ENCODE measurements at places on chromosomes 1 and 21.

GRCh38 chr1:3940754-3941345 lies 40.8 kb upstream of the C1orf174 start:
- no peak for DNase-seq

DNA sequence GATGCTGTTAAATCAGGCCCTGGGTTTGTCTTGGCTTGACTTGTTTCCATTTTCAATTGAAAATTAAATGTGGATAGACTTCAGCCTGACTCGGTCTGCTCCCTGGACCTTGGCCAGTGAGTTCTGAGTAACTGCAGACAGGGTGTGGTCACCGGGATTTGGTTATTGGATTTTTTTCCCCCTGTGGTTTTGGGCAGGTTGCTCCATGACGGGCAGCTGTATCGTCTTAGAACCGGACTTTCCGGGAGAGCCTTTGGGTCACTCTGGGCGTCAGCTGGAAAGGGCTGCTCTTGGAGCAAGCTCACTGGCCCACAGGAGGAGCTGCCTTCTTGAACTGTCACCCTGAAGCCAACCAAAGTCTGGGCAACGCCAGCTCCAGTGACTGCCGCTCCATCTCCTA lies 75.0 kb downstream of the CLIC6 start:
- DNase-seq: no peak

GRCh38 chr1:17016317-17016661 lies 4.6 kb upstream of the ATP13A2 start:
- no peak for DNase-seq

DNA sequence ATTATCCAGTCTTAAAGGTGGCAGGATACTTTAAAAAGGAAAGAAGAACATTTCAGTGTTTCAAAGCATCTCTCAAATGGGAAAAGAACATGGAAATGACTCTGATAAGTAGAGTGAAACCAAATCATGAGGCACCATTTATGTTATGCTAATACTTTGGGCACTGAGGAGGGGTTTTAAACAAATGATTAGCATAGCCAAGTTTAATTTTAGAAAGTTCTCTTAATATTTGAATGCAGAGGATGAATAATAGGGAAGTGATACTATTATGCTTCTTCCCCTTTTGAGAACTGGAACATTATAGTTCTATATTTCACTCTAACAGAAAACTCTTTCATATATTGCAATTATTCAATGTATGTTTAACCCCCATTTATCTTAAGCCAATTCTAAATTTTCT lies 1181.9 kb upstream of the PRMT6 start:
- DNase-seq: no peak

GRCh38 chr1:182193908-182194550 lies 132.5 kb upstream of the ZNF648 start:
- DNase-seq: no peak

DNA sequence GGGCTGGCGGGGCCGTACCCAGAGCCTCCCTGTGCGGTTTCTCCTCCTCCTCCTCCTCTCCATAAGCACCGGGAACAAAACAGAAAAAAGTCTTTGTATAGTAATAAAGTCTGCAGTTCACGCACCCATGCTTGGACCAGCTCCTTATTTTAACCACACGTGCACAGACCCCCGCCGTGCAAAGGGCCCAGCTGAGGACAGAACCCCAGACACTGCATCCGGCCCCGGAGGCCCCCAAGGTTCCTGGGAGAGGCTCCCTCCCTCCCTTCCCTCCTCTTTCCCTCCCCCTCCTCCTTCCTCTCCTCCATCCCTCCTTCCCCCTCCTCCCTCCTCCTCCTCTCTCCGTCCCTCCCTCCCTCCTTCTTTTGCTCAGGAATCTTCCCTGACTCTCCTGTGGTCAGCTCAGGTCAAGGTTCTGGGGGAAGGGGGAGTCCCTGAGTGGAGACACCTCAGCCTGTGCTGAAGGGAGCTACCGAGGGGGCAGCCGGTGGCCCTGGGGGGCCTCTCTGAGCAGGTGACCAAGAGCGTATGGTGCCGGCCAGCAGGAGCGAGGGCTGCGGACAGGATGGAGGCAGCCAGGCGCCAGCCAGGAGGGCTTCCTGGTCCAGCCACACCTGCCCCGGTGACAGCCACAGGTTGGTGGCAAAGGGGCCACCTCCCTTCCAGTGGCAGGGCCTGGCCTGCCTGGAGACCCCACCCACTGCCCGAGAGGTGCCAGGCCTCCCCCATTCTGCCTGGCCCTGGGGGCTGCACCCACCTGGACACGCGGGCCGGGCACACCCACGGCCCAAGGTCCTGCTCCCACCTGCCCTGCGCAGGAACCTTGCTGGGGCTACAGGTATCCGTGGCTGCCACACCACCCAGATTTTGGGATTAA lies 3.2 kb upstream of the TTLL10 start:
- no peak for DNase-seq

DNA sequence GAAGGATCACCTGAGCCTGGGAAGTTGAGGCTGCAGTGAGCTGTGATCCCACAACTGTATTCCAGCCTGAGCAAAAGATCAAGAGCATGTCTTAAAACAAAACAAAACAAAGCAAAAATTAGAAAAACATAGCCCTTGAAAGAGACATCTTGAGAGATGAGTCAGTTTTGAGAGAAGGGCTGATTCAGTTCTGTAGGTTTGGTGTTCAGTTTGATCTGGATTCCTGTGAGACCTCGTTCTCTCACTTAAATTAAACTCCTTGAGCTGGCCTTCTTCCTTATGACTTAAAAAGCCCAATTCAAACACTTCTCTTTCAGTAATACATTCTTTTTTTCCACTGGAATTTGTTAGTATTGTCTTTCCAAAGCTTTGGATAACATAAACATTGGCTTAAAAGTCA lies 164.2 kb downstream of the NRIP1 start:
- no peak for DNase-seq

DNA sequence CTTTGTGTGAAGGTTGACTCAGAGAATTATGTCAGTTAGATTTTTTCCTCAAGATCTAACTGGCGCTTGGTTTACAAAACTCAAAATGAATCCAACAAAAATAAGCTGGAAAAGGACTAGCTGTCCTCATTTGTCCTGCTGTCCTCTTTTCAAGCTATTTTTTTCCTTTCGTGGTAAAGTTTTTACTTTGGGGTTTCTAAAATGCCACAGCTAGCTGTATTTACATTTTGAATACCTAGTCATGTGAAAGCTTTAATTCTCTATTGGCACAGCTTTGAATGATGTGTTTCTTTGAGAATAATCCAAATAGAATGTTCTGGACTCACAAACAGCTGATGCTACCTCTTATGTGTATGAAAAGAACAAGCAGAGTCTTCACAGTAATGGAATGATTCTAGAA lies 673.6 kb upstream of the NR5A2 start:
- DNase-seq: no peak

GRCh38 chr1:177119311-177119710 lies 45.2 kb downstream of the ASTN1 start:
- DNase-seq: no peak

DNA sequence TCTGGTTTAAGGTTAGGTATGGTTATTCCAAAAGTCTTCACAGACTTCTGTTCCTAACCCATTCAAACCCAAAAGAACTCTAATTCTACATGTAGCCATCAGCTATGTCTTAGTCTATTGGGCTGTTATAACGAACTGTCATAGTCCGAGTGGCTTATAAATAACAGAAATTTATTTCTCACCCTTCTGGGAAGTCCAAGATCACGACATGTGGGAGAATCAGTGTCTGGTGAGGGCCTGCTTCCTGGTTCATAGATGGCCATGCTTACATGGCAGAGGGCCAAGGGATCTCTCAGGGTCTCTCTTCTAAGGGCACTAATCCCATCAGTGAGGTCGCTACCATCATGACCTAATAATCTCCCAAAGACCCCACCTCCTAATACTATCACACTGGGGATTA lies 103.0 kb upstream of the PPP2R5A start:
- DNase-seq: no peak

DNA sequence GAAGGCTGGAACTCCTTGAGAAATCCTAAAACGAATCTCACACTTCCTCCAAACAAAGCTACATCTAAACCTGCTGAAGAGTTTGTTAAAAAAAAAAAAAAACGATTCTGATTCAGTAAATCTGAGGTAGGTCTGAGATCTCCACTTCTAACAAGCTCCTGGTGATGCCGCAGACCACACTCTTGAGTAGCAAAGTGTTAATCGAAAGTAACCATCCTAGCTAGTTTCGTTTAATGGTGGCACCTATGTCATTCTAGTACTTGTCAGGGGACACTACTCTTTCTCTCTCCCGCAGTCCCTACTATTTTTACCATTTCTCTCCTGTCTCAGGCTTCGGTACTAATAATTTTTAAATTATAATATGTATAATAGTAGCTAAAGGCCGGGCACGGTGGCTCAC lies 2.1 kb downstream of the CLCC1 start:
- DNase-seq: peak; percentile 17

- DNase-seq: no peak
These were observed 42.5 kb downstream of the IFI44 start for GRCh38 chr1:78691995-78692747.

- DNase-seq: peak; percentile 88
These were observed 44.5 kb upstream of the CRNN start for GRCh38 chr1:152458384-152459185.

GRCh38 chr1:206979379-206980043 lies 9.3 kb upstream of the FCAMR start:
- no peak for DNase-seq

GRCh38 chr1:44784094-44785028 lies 3.6 kb downstream of the BEST4 start:
- peak; percentile 50 for DNase-seq

DNA sequence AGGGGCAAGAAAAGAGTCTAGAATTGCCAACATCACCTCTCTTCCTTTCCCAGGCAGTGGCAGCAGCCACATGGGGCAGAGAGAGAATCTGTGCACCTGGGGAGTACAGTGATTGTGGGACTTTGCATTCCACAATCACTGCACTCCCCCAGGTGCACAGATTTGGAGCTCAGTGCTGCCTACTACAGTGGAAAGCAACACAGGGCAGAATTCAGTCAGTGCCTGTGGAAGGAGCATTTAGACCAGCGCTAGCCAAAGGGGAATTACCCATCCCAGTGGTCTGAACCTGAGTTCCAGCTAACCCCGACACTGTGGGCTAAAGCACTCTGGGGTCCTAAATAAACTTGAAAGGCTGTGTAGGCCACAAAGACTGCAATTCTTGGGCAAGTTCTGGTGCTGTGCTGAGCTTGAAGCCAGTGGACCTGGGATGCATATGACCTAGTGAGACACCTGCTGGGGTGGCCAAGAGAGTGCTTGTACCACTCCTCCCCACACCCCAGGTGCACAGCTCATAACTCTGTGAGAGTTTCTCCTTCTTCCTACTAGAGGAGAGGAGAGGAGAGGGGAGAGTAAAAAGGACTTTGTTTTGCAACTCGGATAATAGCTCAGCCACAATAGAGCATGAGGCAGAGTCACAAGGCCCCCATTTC lies 50.3 kb downstream of the NUP210L start:
- no peak for DNase-seq

DNA sequence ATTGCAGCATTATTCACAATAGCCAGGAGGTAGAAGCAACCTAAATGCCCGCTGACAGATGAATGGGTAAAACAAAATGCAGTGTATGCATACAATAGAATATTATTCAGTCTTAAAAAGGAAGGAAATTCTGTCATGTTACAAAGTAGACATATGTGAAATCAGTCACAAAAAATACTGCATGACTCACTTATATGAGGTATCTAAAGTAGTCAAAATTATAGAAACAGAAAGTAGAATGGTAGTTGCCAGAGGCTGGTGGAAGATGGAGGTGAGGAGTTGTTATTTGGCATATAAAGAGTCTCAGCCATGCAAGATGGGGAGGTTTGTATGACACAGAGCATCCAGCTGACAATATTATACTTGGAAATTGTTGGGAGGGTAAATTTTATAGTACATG lies 43.0 kb upstream of the EGLN1 start:
- DNase-seq: peak; percentile 20

Data from activated CD4-positive, alpha-beta T cell treated with anti-CD3 and anti-CD28 coated beads for 36 hours (primary cell).